ENCODE measurements at places on chromosomes 6 and 20.

- DNase-seq, result peak; percentile 55
These were observed 314.7 kb upstream of the PRDM1 start for GRCh38 chr6:105771313-105771970.

- DNase-seq, result no peak
These were observed 9.5 kb downstream of the PHACTR3 start for GRCh38 chr20:59613861-59614260.

GRCh38 chr6:106170030-106170791, 84.1 kb downstream of the PRDM1 start:
- no peak for DNase-seq

DNA sequence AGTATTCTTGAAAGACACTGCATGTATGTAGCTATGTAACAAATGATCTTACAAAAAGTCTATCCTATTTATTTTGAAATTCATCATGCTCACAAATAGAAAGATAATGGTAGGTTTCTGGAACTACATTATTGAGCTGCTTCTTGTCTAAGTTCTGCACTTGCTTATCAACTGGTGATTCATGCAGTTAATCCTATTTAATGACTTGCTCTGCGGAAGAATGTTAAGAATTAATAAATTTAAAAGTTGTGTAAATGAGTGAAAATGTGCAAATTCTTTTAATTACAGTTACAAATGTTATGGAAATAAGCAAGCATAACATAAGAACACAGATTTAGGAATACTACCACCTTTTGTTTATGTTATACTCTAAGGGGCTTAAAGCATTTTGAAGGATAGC, 67.1 kb upstream of the MCM9 start:
- DNase-seq, result no peak

- no peak for DNase-seq
These were observed 243.1 kb downstream of the CDH26 start for GRCh38 chr20:60201198-60201835.

DNA sequence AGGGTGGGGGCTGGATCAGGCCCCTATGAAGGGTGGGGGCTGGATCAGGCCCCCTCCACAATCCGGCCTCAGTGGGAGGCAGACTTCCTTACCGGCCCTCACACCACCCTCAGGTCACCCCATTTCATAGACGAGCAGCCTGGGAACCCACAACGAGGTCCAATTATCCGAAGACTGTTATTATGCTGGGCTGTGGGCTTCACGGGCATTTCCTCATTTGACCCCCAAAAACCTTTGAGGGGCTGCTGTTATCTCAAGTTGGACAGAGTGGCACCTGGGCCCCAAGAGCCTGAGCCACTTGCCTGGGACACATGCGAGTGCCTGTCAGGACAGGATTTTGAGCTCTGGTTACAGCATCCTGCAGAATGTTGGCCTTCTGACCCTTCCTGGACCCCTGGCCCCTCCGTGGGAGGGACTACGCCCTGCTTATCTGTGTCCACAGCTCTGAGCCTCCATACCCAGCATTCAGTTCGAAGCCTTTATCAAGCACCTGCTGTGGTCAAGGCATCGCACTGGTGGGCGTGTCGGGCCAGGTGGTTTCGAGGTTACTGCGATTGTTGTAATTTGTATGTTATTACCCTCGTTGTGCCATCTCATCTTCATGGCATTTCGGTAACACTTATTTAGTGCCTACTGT, 34.5 kb upstream of the PCMTD2 start:
- no peak for DNase-seq

GRCh38 chr6:42197555-42198362, 3.0 kb upstream of the GUCA1B start:
- peak; percentile 69 for DNase-seq

- no peak for DNase-seq
These were observed 105.0 kb downstream of the SCML4 start for GRCh38 chr6:107719160-107719559.

- peak; percentile 33 for DNase-seq
These were observed 5.4 kb downstream of the TGM3 start for GRCh38 chr20:2301164-2301622.

GRCh38 chr20:47358672-47359529, 2.4 kb upstream of the ZMYND8 start:
- peak; percentile 93 for DNase-seq

GRCh38 chr6:158044525-158044888, 62.8 kb downstream of the SYNJ2 start:
- DNase-seq, result no peak

DNA sequence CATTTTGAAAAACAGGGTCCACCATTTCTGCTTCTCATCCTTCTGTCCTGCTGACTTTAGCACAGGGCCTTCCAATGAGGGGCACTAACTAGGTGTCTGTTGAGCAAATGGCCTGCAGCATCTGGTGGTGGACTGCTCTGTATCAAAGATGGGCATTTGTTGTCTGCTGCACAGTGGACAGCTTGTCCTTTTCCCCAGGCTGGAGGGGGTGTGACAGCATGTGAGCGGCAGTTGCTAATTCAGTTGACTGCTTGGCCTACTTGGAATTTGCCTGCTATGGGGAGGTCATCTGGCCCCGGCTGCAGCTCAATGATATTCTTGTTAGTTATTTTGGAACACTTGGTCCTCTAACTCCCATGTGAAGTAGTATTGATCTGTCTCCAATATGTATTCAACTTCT, 93.7 kb downstream of the SH3BGRL2 start:
- no peak for DNase-seq

All from fibroblast of skin of right biceps (primary cell).